ENCODE measurements at places on chromosomes 1 and 21. TPM values are rescaled to one million over a fixed set of nuclear protein-coding genes. Genes with fewer than 3 reads are reported as not detected.

DNA sequence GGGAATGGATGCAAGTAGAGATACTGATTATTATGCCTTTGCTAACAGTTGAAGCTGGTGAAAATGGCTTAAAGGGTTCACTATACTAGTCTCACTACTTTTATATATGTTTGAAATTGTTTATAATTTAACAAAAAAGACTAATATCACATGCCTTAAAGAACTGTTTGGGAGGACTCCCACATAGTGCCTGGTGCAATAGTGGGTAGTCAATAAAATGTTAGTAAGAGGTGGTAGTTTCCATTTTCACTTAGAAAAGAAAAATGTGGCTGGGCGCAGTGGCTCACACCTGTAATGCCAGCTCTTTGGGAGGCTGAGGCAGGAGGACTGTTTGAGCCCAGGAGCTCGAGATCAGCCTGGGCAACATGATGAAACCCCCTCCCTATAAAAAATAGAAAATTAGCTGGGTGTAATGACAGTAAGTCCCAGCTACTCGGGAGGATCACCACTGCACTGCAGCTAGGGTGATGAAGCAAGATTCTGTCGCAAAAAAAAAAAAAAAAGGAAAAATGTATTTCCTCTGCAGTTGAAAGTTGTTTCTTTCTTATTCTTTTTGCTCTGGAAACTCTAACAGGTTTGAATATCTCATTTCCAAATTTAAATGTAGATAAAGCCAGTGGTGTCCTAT is 24.5 kb downstream of the C21orf91 start:
- no peak for DNase-seq

- DNase-seq = no peak
Observed at GRCh38 chr1:214838351-214838750, 235.4 kb downstream of the CENPF start.

- DNase-seq = no peak
Observed at GRCh38 chr1:27538793-27539192, 48.8 kb upstream of the WASF2 start.

- no peak for DNase-seq
Observed at GRCh38 chr1:216903382-216903740, 180.1 kb upstream of the ESRRG start.

DNA sequence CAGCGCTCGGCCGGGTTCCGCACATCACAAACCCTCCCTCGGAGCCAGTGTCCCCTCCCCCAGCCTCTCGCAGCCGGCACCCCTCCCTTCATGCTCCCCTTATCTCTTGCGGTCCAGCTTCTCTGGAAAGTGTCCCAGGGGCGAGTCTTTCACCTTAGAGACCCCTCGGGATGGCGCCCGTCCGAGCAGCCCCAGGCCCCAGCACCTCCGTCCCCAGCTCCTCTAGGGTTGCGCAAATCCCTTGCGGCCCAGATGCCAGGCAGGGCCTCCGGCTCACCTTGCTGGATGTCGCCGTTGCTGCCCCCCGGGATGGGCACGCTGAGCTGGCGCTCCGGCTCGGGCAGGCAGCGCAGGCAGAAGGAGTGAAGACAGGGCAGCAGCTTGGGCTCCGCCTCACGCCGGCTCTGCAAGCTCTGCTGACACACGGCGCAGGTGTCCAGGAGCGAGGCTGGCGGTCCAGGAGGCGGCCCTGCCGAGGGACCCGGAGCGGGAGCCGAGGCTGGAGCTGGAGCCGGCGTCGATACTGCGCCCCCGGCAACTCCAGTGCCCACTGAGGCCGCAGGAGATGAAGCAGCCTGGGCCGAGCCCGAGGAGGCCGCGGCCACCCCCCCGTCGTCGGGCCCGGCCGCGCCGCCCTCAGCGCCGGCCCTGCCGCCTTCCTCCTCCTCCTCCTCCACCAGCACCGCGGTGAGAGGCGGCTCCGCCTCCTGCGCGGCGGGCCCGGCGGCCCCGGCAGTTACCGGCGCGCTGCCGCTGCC is 550 bp downstream of the TRIM33 start:
- DNase-seq = peak; percentile 59

GRCh38 chr1:229710746-229711145 is 84.7 kb downstream of the URB2 start:
- DNase-seq = no peak

- no peak for DNase-seq
Observed at GRCh38 chr1:70477090-70477489, 66.0 kb downstream of the CTH start.

DNA sequence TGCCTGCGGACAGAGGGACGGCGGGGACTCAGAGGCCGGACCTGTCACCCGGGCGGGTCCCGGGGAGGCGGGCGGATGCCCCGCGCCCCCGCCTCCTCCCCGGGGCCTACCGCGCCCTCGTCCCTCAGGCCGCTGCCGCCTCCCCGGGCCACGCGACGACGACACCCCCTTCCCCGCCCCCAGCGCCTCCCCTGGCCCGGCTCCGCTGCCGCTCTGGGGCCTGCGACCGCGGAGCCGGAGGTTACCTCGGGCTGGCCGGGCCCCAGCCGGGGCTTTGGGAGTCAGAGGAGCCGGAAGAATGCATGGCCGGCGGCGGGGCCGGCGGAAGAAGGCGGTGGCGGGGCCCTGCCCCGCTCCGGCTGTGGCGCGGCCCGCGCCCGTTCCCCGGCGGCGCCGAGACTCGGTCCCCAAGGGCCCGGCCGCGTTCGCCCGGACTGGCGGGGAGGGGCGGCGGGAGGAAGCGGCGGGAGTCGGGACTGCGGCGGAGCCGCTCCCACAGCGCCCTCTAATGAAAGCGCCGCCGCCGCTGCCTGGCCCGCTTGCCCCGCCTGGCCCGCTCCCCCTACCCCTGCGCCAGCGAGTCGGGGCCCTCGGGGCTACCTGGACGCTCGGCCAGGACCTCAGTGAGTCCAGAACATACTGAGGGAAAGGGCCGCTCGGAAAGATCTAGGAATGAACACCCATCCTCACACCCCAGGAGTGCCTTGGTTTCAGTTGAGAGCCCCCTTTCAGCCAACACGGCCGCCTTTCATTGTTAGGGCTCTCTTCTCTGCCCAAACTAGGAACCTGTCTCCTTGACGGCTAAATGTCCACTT is at the start of gene LPGAT1:
TSS of gene LPGAT1 (minus strand) at position 436 of the 815 bp plus-strand sequence. CDS start 1,467 bp downstream, outside the sequence.
- DNase-seq = peak; percentile 82

- no peak for DNase-seq
Observed at GRCh38 chr1:15519625-15520024, 4.4 kb downstream of the CASP9 start.

- no peak for DNase-seq
Observed at GRCh38 chr1:230094746-230095145, 27.7 kb downstream of the GALNT2 start.

- no peak for DNase-seq
Observed at GRCh38 chr1:87224201-87224600, 104.5 kb upstream of the LMO4 start.

DNA sequence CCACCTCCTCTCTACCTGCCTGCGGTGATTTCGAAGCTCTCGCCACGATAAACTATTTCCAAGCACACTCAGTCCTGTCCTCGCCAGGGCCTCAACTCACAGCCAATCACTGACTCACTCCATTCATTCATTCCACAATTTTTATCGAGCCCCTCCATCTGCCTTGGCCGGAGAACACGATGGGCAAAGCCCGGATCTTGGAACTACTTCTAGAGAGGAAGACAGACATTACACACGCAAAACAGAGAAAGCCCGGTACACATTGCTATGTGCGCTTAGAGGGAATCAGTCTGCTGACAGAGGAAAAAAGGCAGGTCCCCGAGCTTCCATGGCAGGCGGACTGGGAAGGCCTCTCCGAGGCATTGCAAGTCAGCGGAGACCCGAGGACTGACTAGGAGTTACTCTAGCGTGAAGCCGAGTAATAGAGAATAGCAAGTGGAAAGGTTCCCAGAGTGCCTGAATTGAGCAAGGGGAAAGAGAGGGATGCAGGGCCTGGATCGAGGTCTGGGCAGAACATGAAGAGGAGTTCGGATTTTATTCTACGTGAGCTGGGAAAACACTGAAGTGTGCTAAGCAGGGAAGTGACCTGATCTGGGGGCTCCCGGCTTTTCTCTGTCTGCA is 54.2 kb upstream of the DNAJC6 start:
- DNase-seq = peak; percentile 49

GRCh38 chr1:156571261-156571852 is 1.0 kb downstream of the IQGAP3 start:
- no peak for DNase-seq

The CD1B gene
- not detected for polyA plus RNA-seq

The PCAT6 gene
- 28.1 TPM for polyA plus RNA-seq

The TMEM269 gene
- polyA plus RNA-seq = 0.28 TPM

The FCRL5 gene
- 0.54 TPM for polyA plus RNA-seq

The PRKAB2 gene
- 15.9 TPM for polyA plus RNA-seq

The ADCY10 gene
- polyA plus RNA-seq = not detected

The GBP7 gene
- not detected for polyA plus RNA-seq

The ZFP69B gene
- 5.2 TPM for polyA plus RNA-seq

The ANGPTL1 gene
- polyA plus RNA-seq = 0.19 TPM

The LRIG2 gene
- polyA plus RNA-seq = 7.7 TPM

All from GM23338 (cell line).